ENCODE measurements at places on chromosomes 7 and 10. TPM values are rescaled to one million over a fixed set of nuclear protein-coding genes. Genes with fewer than 3 reads are reported as not detected.

LHFPL3 gene
- total RNA-seq = not detected

ATE1 gene
- 30.0 TPM for total RNA-seq

TFPI2 gene
- total RNA-seq = 5.8 TPM

DYNC1I1 gene
- total RNA-seq = 13.3 TPM

STRIP2 gene
- total RNA-seq = 1.3 TPM

CC2D2B gene
- total RNA-seq = 11.8 TPM

IGFBP1 gene
- total RNA-seq = not detected

SEM1 gene
- 45.6 TPM for total RNA-seq

CLDN3 gene
- total RNA-seq = not detected

MAGI2 gene
- 25.5 TPM for total RNA-seq

PIP gene
- not detected for total RNA-seq

ANKRD30A gene
- not detected for total RNA-seq

HKDC1 gene
- total RNA-seq = not detected

HOXA11 gene
- total RNA-seq = 0.81 TPM

PRF1 gene
- total RNA-seq = 6.1 TPM

SNX10 gene
- 5.6 TPM for total RNA-seq

VSTM4 gene
- 34.2 TPM for total RNA-seq

BMPER gene
- 14.0 TPM for total RNA-seq

PKD1L1 gene
- total RNA-seq = 0.52 TPM

TET1 gene
- 3.6 TPM for total RNA-seq

LAMB4 gene
- not detected for total RNA-seq

GSDME gene
- 18.6 TPM for total RNA-seq

CHST3 gene
- 30.5 TPM for total RNA-seq

PAOX gene
- 3.7 TPM for total RNA-seq

CUEDC2 gene
- 40.6 TPM for total RNA-seq

ACTR3C gene
- total RNA-seq = 5.2 TPM

OR2A5 gene
- total RNA-seq = not detected

PLPP4 gene
- total RNA-seq = not detected

SPDYE9 gene
- total RNA-seq = not detected

IFIT1 gene
- 17.9 TPM for total RNA-seq

ALOX5 gene
- total RNA-seq = 25.3 TPM

TACC2 gene
- total RNA-seq = 74.4 TPM

SPDYE18 gene
- 1.2 TPM for total RNA-seq

CCDC126 gene
- 14.7 TPM for total RNA-seq

FASTK gene
- total RNA-seq = 45.6 TPM

HACD1 gene
- 52.8 TPM for total RNA-seq

Measured in aorta (tissue), 5 donors.